Fibroblast of skin of left quadriceps (primary cell): ENCODE measurements at places on chromosomes 6 and 20.
A peak's percentile ranks its signal among the peaks of the same experiment; 100 is the strongest.

- peak; percentile 17 for DNase-seq
Measured at GRCh38 chr20:9912858-9913434, 74.1 kb upstream of the PAK5 start.

- DNase-seq, result no peak
Measured at GRCh38 chr20:62143957-62144825, 622 bp downstream of the SS18L1 start.

DNA sequence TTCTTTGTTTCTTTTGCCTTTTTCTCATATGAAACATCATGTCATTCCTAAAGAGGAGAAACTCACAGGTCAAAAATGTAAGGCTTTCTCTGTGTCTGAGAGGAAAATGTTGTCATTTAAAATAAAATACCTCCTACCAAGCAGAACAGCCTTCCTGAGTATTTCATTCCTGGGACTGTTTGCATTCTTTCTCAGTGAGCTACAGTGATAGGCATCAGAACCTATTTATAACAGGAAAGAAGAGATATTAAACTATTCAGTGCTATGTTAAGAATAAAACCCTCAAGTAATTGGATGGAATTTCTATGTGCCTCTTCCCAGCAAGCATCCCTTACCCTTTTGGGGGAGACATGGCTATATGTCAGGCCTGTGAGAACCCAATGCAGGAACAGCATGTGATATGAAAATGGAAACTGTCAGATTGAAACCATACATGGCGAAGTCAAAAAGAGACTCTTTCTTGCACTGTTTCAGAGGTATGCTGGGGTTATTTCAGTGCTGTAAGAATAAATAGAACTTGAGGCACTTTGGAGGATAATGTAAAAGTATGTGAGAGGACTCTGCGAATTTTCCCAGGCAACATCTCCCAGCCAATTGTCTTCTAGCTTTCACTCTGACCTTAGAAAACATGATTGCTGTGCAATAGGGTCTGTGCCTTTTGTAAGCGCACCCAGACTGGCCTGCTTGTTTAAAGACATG, 133.8 kb upstream of the CCN2 start:
- DNase-seq, result peak; percentile 98

DNA sequence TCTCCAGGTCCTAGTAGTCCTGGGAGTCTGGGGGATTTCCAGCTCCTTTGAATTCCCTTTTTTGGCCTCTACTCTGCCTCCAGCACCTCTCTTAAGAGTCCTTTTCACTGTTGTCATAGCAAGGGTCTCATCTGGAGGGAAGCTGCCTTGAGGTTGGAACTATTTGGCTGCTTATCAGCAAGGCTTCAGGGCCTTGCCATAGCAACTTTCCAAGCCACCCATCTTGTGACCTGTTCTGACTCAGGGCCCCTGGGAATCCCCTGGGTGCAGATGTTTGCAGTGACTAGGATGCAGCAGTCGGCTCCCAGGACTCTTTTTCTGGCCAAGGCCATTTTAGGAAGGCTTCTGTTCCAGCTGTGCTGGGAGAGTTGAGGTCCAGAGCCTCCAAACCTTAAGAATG, 12.4 kb downstream of the PKIG start:
- no peak for DNase-seq

- DNase-seq, result no peak
Measured at GRCh38 chr20:43567477-43567876, 8.7 kb downstream of the SGK2 start.

DNA sequence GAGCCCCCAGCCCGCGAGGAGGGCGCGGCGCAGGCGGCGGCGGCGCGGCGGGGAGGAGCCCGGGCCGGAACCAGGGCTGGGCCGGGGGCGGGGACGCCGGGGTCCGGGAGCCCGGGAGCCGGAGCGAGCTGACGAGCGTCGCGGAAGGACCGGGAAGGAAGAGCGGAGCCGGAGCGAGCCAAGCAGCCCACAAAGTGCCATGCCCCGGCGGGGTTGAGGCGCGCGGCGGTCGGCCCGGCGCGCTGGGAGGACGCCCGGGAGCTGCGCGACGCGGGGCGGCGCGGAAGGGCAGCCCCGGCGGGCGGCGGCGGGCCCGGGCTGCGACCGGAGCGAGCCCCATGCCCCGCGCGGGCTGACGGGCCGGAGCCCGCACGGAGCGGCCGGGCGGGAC, 289 bp downstream of the FOXP4 start:
- no peak for DNase-seq

DNA sequence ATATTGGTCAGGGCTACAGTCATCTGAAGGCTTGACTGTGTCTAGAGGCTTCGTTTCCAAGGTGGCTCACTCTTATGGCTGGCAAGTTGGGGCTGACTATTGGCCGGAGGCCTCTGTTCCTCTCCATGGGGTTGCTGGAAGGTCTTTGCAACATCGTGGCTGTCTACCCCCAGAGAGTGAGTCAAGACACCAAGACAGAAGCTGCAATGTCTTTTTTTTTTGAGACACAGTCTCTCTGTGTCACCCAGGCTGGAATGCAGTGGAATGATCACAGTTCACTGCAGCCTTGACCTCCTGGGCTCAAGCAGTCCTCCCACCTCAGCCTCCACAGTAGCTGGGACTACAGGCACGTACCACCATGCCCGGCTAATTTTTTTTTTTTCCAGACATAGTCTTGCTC, 29.4 kb upstream of the KIF3B start:
- DNase-seq, result no peak

DNA sequence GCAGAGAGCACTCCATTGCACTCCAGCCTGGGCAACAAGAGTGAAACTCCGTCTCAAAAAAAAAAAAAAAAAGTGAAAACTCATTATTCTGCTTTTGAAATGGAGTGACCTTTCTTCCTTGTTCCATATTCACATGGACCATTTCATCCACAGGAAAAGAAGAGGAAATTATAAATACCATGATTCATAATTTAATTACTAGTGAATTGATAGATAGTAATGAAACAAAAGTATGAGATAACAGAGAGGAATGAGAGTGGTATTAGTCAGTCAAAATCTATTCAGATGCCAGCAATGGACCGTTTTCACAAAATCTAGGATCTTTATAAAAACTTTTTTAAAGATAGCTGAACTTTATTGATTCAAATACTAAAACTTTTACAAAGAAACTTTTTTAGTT, 443.1 kb upstream of the FLRT3 start:
- DNase-seq, result no peak

DNA sequence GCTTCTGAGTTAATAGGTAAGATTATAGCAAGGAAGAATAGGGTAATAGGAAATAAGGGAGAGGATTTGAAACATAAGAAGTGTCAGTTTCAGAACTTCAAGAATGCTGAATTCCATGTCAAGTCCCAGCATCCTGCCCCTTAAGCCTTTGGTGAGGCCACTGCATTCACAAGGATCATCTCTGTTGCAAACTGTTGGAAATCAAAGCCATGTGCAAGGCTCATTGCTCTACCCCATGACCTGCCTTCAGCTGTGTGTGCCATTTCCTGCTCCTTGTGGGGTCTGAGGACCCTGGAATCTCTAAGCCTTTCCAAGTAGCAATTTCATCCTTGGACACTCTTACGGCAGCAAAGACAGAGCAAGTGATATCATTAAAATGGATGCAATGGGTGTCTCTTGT, 203.0 kb downstream of the CDC5L start:
- DNase-seq, result no peak

- no peak for DNase-seq
Measured at GRCh38 chr6:91149246-91149955, 562.5 kb upstream of the MAP3K7 start.

- no peak for DNase-seq
Measured at GRCh38 chr6:125888989-125889656, 67.4 kb upstream of the HINT3 start.

- DNase-seq, result peak; percentile 40
Measured at GRCh38 chr6:143107911-143108761, 47.4 kb downstream of the AIG1 start.

GRCh38 chr6:66995669-66996068, 1288.6 kb upstream of the EYS start:
- DNase-seq, result no peak

GRCh38 chr6:159582736-159583135, 110.3 kb downstream of the SOD2 start:
- DNase-seq, result no peak

- DNase-seq, result no peak
Measured at GRCh38 chr6:81145506-81145905, 607.0 kb downstream of the TENT5A start.

GRCh38 chr6:84489598-84489997, 262.2 kb upstream of the CEP162 start:
- DNase-seq, result no peak

GRCh38 chr6:74807674-74808073, 398.2 kb downstream of the COL12A1 start:
- no peak for DNase-seq

DNA sequence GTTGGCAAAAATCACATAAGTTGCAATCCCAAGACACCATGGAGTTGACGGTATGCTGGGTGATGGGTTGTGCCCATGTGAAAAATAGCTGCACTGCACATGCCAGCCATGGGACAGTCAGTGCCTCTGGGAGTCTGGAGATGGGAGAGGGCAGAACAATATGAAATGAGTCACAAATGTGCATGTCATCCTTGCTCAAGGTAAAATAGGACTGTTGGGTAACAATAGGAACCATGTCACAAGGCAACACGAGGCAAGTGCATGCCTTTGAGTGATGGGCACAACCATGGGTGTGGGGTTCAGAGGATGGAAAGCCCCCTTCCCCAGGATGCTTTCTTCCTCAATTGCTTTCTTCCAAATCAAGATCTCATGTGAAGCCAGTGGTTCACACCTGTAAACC, 70.5 kb upstream of the PIM1 start:
- no peak for DNase-seq

DNA sequence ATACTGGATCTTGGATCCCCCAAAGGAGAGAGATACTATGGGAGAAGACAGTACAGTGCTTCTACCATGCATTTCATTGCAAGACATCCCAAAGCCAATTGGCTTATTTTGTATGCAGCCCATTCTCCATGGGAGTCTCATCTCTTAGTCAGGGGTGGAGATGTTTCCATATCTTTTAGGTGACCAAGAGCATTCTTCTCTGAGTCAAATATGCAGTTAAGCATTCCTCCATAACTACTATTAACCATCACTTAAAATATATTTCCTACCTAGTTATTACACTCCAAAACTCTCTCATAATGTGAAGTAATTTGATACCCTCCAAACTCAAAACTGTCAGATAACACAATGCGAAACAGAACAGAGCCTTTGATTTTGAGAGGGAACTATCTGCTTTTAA, 542.6 kb downstream of the HDGFL1 start:
- peak; percentile 46 for DNase-seq

DNA sequence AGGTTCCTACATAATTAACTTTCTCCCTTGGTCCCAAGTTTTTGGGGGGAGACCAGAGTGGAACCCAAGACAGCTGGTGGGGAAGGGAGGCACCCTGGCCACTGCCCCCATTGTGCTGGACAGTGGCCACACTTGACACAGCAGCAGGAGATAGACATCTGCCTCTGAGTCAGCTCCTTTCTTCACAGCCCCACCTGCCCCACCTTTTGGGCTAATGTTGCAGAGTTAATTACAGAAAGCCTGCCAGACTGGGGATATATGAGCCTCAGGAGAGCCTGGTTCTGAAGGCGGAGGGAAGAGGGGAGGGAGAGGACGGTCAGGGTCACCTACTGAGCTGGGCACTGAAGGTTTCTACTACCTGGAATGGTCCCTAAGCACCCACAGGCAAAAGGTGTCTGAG, 50.6 kb downstream of the MAFB start:
- no peak for DNase-seq

DNA sequence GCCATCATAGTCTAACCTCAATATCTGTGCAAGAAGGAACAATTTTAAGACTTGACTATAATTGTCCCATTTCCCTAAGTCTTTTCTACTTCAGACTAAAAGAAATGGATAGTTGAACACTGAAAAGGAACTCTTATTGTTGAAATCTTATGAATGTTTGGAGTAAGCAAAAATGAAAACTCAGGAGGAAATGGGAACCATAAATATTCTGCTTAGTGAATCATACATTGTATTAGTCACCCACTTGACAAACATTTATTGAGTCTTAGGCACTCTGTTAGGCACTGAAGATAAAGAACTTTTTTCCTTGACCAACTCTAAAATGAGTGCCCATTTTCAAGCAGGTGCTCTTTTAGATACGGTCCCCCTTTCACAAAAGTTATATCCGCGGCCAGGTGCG, 8.7 kb downstream of the CCDC170 start:
- DNase-seq, result no peak

DNA sequence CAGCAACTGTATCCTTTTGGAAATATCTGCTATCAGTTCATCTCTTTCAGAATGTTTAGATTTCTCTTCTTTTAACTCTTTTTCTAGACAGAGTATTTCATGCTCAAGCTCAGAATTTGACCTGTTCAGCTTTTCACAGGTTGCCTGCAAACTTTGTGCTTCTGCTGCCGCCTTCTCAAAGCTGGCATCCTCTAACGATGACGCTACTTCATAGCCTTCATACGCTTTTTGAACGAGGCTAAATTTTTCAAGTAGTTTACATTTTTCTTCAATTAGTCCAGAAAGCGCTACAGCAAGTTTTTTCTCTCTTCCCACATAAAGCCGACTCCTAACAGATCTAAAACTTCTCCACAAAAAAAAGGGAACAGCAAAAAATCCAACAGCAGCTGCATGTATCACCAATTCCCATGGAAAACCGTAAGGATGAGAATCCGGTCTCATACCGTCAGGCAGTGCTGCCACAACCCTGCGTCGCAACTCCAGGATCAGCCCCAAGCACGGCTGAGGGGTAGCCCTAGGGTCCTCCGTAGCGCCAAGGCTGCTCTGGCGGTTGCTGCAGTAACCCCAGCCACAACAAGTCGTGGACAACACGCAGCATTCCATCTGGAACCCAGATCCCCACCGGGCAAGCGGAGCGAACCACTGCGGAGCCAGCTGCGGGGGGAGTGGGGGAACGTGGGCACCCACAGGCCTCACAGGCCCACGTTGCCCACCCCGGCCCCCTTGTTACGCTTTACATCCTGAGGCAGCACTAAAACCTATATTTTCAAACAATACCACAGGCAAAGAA, 30.6 kb downstream of the DACT2 start:
- no peak for DNase-seq

DNA sequence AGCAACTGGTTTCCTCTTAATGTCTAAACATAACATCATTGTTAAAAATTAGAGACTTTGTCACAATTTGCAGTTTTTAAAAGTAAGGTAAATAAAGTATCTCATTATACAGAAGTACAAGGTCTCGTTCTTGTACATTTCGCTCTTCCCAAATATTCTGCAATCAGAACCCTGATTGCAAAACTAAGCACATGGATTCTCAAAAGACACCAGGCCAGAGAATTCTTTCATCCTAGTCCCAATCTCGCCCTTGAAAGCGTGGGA, 355 bp upstream of the AKAP7 start:
- DNase-seq, result no peak

DNA sequence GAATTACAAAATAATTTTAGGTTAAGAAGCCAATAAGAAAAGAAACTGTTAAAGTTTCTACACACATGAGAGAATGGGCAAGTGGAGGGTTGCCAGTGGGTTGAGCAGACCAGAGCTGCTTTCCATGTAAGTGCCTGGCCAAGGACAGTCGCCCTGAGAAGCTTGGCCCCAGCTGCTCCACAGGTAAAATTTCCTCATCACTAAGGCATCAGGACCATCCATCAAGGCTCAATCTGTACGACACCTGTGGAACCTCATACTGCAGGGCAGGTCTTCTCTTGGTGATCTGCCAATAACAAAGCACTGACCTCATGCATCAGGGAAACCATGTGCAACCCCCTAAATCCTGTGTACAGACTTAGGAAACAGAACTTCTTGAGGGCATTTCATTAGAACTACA, 115.4 kb downstream of the INSM1 start:
- no peak for DNase-seq

- no peak for DNase-seq
Measured at GRCh38 chr6:157014871-157015270, 237.7 kb downstream of the ARID1B start.
